ENCODE measurements at places on chromosomes 12 and 14.

DNA sequence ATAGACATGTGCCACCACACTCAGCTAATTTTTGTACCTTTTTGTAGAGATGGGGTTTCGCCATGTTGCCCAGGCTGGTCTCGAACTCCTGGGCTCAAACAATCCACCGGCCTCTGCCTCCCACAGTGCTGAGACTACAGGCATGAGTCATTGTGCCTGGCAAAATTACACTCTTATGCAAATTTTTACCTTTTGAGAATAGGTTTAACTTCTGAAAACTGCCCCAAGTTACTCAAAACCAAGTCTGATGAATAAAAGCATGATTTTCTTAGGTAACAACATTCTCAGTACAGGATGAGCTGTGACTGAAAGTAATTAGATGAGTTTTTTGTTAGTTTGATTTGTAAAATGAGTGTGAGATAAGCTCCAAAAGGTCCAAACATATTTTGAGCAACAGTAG, 166.0 kb downstream of the RPS29 start:
- DNase-seq: no peak

GRCh38 chr14:52254086-52254485, 13.4 kb upstream of the PTGDR start:
- no peak for DNase-seq

DNA sequence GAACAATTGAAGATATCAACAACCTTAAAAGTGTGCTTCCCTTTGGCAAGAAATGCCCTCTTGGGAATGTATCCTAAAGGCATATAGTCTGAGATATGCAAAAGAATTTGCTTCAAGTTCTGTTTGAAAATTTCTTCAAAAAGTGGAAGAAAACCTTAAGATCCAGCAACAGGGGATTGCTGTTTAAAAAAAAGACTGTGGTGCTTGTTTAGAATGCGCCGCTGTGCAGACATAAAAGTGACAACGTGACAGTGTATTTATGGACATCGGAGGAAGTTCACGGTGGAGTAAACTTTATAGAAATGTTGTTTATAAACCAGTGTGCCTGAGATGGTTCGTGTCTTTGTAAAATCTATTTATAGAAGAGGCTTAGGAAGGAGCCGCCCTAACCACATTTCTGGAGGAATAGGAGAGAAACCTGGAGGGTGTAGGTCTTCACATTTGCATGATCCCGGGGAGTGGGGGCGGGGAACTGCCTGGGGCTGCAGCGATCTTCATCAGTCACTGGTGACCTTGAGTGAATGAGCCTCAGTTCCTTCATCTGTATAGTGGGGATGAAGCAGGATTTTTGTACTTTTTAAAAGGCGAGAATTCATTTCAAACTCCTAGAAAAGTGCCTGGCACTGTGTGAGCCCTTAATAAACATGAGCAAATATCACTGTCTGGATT, 27.5 kb downstream of the ADGRD1 start:
- DNase-seq: no peak

GRCh38 chr14:104650981-104651875, 38.2 kb upstream of the INF2 start:
- DNase-seq: no peak

DNA sequence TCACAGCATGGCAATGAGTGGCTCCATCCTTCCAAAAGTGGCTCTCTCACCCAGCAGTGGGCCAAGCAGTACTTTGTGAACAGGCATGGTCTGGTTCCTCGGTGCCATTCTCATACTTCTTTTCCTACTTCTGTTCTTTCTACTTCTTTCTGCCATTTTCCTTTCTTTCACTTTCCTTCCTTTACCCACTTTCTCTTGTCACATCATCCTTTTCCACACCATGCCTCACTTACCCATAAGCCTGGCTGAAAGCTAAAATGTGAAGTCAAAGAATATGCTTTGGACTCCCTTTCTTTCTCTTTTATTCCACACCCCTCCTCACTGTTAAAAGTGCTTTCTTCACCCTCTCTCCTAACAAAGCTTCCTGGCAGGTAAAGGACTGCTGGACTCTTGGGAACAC, 57.0 kb downstream of the PTHLH start:
- no peak for DNase-seq

DNA sequence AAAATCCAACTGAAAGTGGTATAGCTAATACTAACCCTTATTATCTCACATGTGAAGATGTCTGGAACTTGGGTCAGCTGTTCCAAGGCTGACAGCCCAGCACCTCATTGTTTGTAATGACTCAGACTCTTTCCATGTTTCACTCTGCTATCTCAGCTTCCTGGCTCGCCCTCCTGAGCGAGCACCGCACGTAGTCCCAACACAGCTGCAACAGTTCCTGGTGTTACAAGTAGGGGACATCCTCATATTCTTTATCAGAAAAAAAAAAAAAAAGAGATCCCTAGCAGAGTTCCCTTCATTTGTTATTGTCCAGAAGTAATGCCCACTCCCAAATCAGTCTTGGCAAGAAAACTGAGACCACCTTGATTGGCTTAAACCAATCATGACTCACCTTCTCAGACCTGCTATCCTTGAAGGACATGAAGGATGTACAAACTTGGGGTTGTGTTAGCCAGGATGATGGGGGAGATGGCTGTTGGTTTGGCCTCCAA, 92.5 kb downstream of the ADCK1 start:
- DNase-seq: no peak

GRCh38 chr12:95582230-95583058, 31.2 kb upstream of the USP44 start:
- DNase-seq: peak; percentile 15
